Activated CD8-positive, alpha-beta memory T cell treated with anti-CD3 and anti-CD28 coated beads, Interleukin-2, amount 50 U/mL, for 48 hours (primary cell): ENCODE measurements at places on chromosomes 3 and 15.

- DNase-seq = no peak
Measured at GRCh38 chr3:32249184-32249782, 10.8 kb downstream of the CMTM8 start.

GRCh38 chr15:100005013-100005412 is 271.8 kb upstream of the LYSMD4 start:
- DNase-seq = no peak

DNA sequence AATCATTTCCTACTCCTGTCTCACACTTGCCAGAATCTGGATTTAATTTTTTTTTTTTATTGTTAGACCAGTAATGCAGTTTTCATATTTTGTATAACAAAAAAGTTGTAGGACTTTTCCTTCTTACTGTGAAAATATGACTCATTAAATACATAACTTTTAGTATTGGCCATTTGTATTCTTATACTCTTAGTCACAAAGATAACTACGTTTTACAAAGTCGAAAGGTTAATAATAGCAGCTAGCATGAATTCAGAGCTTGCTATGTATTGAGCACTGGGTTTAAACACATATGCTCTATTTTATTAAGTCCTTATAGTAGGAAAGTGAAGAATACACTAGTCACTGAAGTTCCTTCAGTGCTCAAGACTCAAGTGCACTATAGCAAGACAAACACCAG is 43.1 kb downstream of the LRRN1 start:
- DNase-seq = no peak

- DNase-seq = no peak
Measured at GRCh38 chr15:74839526-74840395, 3.2 kb downstream of the ULK3 start.

DNA sequence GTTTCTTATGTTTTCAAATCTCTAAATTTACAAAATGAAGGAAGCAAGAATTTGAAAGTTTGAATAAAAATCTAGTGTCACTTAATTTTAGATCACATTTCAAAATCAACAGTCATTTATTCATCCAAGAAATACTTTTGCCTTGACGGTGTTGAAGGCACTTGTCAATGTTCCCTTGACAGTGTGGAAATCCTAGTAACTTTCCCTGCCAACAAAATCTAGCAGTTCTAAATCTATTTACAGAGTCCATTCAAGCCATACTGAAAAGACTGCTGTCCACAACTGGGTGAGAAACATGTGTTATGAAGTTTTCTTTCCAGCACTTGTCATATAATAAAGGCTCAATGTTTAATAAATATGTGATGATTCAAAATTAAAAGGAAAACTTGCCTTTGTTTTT is 8.6 kb upstream of the MAP2K5 start:
- no peak for DNase-seq

DNA sequence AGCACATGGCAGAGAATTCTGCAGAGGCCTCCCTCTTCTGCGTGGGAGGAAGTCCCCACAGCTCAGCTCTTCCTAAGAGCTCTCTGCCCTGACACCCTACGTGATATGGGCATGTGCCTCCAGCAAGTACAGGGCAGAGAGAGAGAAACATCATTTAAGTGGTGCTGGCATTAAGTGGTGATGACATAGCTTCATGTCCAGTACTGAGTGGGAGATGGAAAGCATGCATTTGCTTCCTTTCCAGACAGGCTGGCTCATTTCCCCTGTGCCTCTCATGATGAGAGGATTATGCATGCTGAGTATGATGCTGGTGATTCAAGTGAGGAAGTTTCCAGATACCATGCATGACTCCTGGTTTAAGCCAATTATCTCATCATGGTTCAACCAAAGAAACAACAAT is 26.9 kb downstream of the BFSP2 start:
- DNase-seq = no peak

DNA sequence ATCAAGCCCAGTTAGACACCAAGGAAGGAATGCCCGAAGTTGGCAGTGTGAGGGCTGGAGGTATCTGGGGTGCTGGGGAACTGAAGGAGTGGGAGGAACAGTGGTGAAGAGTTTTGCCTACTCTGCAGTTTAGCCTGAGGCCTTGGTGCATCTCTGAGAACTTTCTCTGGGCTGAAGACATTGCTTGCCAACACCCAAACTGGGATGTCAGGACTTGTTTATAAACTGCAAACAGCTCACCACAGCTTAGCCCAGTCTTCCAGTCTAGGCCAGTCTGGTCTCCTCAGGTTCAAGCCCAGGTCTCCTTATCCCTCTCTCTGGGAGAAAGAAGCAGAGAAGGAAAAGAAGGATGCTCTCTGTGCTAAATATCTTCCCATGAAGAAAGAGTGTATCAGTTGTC is 68.0 kb upstream of the BOC start:
- no peak for DNase-seq

GRCh38 chr3:56251343-56251945 is 216.8 kb downstream of the ERC2 start:
- DNase-seq = no peak

DNA sequence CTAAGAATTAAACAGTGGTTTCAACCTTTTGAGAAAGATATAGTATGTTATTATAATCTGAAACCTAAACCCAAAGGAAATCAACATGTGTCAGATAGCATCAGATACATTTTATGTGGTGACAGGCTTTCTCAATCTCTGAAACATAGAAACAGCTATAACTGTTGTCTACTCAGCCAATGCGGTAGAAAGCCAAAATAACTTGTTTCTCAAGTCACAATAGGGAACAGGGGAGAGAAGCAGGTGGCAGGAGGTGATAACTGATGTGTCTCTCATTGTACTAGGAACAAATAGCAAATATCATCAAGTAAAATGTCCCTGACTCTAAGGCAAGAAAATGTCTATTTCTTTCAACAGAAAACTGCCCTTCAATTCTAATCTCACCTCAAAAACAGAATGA is 38.6 kb downstream of the DENND6A start:
- no peak for DNase-seq

GRCh38 chr15:25374143-25374542 is 64.7 kb downstream of the UBE3A start:
- no peak for DNase-seq

GRCh38 chr3:102057781-102058421 is 208.6 kb downstream of the NFKBIZ start:
- no peak for DNase-seq

DNA sequence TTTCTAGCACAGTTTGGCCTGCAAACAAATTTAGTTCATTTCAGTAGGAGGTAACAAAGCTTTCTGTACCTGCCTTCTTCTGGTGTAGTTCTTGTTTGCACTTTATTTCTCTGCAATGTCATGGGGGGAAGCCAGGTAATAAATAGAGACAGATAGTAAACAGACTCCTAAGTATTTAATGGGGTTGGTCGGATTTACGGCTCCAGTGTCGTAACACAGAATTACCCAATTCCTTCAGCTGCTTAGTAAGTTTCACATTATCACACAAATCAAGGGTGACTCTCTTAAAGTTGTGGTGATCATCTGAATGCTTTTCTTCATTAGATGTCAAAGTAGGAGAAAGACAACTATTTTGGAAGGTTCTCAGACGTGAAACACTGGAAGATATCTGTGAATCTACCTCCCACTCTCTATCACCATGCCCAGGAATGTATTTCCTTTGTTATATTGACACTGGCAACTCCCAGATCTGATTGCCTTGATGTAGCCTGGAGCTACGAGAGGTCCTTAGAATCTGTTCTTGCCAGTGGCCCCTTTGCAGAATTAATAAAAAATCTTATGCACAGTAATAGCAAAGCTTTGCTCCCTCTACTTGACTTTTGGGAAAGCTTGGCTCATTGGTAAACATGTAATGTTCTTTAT is 25.0 kb upstream of the TMC3 start:
- no peak for DNase-seq

DNA sequence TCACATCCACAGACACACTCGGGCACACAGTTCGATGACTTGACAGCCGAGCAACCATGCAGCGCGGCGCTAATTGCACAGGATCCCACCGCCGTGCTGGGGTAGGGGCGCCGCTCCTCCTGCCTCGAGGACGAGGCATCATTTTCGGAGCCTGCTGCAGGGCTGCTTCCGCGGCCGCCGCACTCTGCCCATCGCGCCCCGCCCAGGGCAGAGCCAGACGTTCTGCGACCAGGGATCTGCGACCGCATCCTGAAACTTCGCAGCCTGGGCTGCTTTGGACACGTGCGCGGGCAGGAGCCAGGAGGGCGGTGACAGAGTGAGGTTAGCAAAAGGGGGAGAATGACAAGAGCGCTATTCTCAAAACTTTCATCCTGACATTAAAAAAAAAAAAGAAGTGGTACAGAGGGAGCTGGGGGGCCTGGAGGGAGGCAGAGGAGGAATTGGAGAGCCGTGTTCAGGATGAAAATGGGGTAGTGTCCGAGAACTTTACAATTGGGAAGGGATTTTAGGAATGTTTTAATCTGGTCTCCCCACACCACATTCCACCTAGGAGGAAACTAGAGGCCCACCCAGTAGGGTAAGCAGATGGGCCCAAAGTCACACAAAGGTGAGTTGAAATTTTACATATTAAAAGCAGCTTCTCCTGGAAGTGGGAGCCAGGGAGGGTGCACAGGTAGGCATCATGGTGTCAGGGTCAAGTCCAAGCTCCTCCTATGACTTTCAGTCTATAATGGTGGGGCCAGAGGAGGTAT is 15.9 kb downstream of the IGDCC3 start:
- DNase-seq = no peak

- DNase-seq = no peak
Measured at GRCh38 chr3:14199641-14200040, 21.0 kb downstream of the LSM3 start.

DNA sequence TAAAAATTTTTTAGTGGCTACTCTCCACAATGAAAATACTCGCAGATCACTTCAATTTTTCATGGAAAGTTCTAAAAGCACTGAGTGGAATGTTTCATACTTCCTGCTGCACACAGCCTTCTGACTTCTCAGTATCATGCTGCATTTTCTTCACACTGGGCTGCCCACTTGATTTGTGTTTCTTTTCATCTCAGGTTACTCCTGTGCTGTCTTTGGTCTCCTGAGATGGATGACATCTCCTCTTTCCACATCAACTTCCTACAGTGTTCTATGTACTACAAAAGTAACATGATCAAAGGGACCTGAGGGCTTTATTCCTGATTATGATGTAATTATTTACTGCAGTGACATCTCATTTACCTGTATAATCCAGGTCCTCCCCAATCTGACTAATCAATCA is 927.7 kb downstream of the ROBO2 start:
- no peak for DNase-seq

DNA sequence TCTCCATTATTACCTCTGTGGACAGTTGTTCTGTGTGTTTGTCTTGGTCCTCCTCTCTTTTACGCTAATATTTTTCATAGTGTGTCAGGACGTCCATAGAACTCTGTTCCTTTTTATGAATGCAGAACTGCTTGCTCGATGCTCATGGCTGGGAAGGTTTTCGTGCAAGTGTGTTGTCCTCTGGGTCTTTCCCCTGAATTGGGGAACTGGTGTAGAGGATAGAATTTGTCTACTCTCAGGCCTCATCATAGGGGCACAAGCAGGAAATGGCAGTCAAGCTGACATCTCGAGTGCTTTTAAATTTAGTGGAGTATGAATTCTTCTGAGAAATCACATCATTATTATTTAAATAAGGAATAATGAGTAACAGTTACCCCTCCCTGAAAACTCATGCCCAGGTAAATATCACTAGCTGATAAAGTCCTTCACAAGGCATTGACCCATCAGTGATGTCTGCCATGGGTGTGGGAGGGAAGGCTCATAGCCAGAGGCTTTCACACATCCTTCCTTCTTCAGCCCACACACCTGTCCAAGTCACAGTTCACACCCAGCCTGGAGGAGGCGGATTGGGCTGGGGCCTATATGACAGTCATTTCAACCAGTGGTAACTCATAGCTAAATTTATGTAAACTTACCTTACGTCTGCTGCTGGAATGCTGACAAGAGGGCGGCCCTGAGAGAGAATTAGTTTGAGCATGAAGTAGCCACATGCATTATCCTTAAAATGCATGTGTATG is 226.1 kb downstream of the PLCL2 start:
- DNase-seq = no peak

DNA sequence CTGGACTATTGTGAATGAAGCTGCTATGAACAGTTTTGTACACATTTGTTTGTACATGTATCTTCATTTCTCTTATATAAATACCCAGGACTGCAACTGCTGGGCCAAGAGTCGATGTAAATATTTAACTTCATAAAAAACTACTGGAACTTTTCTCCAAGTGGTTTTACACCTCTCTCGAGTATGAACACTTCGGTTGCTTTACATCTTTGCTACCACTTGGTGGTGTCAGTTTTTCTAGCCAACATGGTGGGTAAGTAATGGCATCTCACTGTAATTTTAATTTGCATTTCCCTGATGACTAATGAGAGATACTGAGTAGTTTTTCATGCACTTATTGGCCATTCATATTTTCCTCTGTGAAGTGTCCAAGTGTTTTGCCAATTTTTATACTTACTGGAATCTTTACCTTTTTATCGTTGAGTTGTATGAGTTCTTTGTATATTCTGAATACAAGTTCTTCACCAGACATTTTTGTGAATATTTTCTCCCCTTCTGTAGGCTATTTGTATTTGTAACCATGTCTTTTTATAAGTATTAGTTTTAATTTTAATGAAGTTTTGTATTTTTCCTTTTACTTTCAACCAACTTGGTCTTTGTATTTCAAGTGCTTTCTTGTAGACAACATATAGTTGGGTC is 44.4 kb downstream of the PCOLCE2 start:
- no peak for DNase-seq
